ENCODE measurements at places on chromosomes 3 and 15.

DNA sequence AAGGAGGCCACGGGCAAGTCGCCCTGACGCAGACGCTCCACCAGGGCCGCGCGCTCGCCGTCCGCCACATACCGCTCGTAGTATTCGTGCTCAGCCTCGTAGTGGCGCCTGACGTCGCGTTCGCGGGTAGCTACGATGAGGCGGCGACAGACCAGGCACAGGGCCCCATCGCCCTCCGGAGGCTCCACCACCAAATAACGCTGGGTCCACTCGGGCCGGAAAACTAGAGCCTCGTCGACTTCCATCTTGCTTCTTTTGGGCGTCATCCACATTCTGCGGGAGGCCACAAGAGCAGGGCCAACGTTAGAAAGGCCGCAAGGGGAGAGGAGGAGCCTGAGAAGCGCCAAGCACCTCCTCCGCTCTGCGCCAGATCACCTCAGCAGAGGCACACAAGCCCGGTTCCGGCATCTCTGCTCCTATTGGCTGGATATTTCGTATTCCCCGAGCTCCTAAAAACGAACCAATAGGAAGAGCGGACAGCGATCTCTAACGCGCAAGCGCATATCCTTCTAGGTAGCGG lies at the start of gene EPM2AIP1:
EPM2AIP1 (minus strand) TSS at position 326 of the 520 bp plus-strand sequence; CDS start at position 272, 54 bp downstream.
- DNase-seq: no peak

GRCh38 chr15:34818526-34818925 lies 23.2 kb upstream of the ACTC1 start:
- DNase-seq: no peak

- no peak for DNase-seq
Observed at GRCh38 chr15:27486051-27486450, 515.1 kb downstream of the GABRG3 start.

DNA sequence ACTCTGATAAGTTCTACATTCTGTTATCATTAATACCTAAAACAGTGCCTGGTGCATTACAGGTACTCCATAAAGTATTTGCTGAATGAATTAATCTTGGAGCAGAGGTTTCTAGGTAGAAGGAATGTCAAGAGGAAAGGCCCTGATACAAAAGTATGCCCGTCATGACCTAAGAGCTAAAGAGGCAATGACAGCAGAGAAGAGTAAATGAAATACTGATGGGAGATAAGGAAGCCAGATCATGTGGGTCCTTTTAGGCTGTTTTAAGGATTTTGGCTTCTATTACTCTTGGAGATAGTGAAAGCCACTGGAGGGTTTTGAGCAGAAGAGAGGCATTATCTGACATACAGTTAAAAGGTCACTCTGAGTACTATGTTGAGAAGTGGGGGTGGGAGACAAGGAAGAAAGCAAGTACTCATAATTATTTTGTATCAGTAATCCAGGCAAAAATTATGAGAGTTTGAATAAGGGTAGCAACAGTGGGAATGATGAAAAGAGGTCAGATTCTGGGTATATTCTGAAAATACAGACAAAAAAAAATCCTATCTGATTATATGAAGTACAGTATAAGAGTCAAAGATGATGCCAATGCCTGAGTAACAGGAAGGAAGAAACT lies 48.3 kb downstream of the DENND4A start:
- DNase-seq: no peak

DNA sequence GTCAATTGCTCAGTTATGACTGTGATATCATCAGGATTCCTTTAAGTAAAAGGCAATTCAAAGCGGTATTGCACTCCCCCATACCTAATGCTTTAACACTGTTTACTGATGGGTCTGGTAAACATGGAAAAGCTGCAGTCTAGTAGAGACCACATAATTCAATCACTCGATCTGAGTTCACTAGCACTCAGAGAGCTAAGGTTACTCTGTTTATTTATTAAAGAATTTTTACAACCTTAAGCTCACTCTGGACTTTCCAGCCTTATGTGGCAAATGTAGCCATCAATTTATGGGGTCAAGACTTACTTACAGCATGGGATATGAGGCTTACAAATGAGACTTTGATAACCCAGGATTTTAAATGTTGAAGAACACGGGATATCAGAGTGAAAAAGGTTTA lies 18.4 kb upstream of the CCR2 start:
- DNase-seq: no peak

DNA sequence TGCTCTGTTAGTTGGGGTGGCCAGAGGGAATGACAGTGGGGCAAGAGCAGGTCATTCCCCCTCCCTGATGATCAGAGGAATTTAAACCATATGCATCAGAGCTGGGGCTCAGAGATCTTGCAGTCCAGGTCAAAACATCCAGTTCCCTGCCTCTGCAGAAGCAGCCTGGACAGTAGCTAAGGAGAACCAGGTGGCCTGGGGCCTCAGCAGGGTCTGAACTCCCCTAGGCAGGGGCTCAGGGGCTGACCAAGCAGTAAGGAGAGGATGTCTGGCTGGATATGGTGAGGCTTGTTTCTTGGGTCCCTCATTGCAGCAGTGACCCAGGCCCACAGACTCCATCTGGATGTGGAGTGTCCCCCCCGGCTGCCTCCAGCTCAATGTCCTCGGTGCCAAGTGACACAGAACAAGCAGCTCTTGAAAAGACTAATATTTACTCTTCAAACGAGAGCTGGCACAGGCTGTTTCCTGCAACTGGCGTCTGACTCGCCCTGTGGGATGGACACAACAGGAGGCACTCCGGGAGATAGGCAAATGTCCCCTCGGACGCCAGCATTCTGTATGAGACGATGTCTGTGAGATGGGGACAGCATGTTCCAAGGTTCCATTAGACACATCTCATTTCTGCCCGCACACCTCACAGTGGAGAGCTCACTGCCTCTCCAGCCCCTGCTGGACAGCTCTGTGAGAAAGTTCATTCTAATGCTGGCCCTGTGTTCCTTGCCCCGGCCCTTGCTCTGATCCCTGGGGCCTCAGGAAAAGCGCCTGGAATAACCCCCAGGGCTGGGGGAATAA lies 37.1 kb downstream of the SEC22C start:
- no peak for DNase-seq

- no peak for DNase-seq
Observed at GRCh38 chr15:93366387-93367100, 277.5 kb upstream of the RGMA start.

All from activated CD4-positive, alpha-beta T cell treated with anti-CD3 and anti-CD28 coated beads for 24 hours (primary cell).